ENCODE measurements at places on chromosomes 2 and 18.

GRCh38 chr2:85057226-85057962, 75.8 kb upstream of the TCF7L1 start:
- no peak for DNase-seq

- no peak for DNase-seq
Measured at GRCh38 chr2:119068154-119068725, 90.3 kb downstream of the C1QL2 start.

DNA sequence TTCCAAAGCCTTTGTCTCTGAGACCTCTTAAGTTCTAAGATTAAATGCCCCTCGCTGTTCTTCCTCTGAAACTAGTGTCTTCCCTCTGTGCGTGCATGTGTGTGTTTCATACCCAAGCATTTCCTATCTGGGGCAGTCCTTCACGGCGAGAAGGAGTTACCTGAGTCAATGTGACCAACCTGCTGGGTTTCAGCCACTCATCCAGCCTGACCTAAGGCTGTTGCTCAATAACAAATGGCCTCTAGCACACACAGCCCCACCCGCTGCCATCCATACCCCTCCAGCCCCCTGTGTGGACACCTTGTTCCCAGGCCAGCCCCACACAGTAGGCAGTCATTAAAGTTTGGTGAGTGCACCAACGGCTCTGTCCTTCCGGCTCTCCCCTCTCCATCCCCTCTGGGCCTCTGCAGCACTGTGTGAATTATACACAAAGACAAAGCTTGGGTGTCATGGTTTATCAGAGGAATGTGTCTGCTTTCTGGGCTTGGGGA, 53.8 kb upstream of the FOSL2 start:
- DNase-seq: no peak

DNA sequence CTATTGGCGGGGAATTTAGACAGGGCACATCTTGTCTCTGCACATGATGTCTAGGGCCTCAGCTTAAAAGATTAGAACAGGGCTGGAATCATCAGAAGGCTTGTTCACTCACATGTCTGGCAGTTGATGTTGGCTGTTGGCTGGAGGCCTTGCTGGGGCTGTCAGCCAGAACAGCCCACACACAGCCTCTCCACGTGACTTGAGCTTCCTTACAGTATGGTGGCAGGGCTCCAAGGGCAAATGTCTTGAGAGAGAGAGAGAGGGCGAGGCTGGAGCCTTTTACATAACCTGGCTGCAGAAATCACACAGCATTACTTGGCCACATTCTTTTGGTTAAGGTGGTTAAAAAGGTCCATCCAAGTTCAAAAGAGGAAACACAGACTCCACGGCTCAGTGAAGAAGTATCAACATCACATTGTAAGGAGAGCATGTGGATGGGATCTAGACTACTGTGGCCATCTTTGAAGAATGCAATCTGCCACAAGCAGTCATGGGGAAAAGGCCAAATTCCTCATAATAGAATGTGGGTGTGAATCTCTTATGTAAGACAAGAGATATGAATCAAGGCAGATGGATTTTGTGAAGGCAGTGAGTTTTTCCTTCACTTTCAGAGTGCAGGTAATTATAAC, 30.4 kb downstream of the SRSF7 start:
- DNase-seq: no peak

GRCh38 chr18:48727681-48728080, 188.8 kb downstream of the CTIF start:
- DNase-seq: no peak

DNA sequence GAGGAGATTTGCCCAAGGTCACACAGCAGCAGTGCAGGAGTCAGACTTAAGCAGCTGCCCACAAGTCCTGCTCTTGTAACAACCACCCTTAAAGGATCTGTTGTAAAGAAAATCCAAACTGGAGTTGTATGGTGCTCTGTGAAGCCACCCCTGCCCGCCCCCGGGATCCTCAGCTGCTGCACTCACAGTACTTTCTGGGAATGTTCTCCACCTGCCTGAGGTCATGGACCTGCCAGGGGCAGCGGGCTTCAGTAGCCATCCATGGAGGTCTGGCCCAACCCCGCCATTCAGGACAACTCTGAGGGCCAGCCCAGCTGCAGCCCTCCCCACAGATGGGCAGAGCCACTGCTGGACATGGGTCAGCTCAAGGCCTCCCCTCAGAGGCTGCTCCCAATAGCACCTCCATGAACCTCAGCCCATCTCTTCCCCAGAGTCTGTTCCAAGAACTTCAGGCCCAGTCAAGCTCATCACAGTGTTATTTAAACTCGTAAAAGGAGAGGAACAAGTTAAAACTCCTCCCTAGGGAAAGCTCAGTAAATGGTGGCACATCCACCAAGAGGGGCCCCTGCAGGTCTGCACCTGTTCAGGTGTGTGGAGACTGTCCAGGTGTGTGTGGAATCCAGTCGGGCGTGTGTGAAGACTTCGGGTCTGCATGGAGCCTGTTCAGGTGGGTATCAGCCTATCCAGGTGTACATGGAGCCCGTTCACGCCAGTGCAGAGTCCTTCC, 39.4 kb upstream of the GPC1 start:
- DNase-seq: no peak
